ENCODE measurements at places on chromosomes 3 and 15.

GRCh38 chr3:11001020-11001657 is 8.6 kb downstream of the SLC6A1 start:
- DNase-seq: no peak

- no peak for DNase-seq
Measured at GRCh38 chr15:74891469-74891868, 1.6 kb downstream of the MPI start.

DNA sequence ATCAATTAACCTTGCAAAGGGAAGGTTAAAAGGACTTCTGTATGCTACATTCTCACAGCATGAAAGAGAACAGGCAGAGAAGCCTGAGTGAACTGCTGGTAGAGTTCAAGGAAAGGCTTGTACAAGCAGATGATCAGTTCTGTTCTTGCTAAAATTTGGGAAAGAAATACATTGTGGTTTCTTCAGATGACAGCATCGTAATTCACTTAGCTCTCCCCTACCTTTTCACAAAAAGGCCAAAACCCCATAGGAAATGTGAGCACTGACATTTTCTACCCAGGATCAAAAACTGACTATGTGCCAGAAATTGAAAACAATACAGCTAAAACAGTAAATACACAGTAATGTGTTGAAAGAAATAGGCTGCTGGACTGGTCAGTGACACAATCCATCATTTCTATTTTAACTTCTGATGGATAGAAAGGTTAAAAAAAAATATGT is 216.4 kb downstream of the DPH6 start:
- DNase-seq: no peak

GRCh38 chr15:66907826-66908743 is 157.3 kb upstream of the SMAD3 start:
- no peak for DNase-seq

DNA sequence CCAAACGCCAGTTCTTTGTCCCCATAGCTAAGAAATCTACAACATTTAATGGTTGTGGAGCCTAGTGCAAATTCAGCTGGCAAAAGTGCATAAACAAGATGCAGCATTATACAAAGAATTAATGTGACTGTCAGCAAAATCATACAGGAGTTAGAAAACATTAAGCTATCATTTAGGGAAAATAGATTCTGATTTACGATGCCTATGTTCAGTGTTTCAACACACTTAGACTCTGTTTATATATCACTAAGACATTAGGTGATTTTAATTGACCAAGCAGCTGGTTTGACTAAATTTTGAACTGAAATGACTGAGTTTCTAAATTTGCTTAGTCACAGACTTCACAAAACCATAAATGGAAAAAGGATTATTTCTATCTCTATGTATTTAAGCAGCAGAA is 1076.8 kb downstream of the TBL1XR1 start:
- no peak for DNase-seq

DNA sequence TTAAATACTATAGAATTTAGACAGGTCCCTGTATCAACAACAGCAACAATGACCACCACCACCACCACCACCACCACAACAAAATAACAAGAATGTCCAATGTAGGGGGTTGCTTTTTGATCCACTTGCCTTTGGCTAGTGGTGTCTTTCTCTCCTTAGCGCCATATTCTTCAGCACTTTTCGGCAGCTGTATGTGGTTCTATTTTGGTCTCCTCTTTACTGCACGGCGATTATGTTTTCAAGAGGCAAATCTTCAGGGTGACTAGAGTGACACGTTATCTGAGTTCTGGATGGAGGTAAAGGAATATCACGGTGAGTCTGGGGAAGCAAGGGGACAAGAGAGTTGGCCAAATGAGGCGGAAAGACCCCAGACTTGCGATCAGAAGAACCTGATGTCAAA is 56.1 kb downstream of the ST6GAL1 start:
- DNase-seq: no peak

- no peak for DNase-seq
Measured at GRCh38 chr3:73623346-73623745, 1.4 kb downstream of the PDZRN3 start.

DNA sequence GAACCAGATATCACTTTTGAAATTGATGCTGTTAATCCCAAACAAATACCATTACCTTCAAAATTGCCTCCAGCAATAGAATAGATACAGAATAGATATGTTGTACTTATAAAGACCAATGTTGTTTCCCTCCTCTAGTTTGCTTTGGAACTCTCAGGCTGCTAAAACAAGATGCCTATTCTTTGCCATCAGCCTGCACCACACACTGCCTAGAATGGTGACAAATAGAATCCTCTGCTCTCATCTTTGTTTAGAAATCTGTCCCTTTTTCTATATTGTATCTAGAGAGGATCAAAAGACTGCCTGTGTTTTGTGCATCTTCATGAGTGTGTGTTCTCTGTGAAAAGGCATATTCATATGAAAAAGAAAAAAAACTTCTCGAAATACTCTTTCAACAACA is 349.2 kb upstream of the CCDC54 start:
- DNase-seq: no peak

GRCh38 chr3:72485641-72486040 is 362.6 kb downstream of the SHQ1 start:
- no peak for DNase-seq

GRCh38 chr3:31092748-31093589 is 198.5 kb upstream of the GADL1 start:
- no peak for DNase-seq

All from activated CD8-positive, alpha-beta memory T cell treated with anti-CD3 and anti-CD28 coated beads for 1 hour (primary cell).